ENCODE measurements at places on chromosomes 2 and 18.

DNA sequence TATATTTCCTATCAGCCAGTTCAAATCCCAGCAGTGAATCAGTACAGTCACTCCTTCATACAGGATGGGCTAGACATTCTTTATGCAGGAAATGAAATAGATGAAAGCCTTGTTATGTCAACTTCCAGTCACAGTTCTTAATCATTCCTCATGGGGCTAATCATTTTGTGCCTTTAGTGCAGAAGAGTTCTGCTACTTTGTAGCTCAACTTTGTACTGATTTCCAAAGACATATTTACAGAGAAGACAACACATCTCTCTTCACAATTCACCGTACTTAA lies 593.9 kb upstream of the NETO1 start:
- no peak for DNase-seq

GRCh38 chr2:109264595-109265328 lies 135.8 kb downstream of the SH3RF3 start:
- peak; percentile 77 for DNase-seq

DNA sequence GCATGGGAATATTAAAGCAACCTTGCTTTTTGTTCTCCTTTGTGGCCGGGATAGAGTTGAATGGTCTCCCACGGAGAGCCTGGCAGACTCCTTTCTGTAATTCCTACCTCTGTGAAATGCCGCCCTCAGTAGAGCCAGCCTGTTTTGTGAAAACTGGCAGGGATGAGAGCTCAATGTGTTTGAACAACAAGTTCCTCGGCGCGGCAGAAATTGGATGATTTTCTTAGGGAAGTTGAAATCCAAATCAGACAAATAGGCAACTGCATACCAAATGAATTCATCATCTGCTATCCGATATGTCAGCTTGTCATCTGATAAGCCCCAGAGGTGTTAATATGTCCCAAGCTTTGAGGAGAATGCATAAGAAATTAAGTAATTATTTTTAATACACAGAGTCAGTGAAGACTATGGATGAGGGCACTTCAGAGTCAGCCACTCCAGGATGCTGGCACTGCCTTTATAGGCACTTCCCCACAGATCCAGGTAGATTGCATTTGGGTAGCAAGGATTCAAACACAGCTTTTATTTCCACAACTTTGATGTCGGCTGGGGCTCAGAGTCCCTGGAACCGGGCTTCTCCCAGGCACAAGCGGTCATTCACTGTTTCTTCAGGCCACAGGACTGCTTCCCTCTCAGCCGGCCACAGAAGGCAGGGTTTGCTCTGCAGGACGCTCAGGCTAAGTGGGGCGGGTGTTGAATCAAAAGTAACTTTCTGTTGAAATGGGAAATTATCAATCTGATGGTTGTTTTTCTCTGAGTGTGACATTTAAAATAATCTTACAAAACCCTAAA lies 82.8 kb upstream of the REV1 start:
- DNase-seq, result no peak

GRCh38 chr18:22394428-22394827 lies 23.3 kb downstream of the CTAGE1 start:
- DNase-seq, result no peak

GRCh38 chr2:188308483-188308882 lies 16.8 kb downstream of the GULP1 start:
- DNase-seq, result no peak

DNA sequence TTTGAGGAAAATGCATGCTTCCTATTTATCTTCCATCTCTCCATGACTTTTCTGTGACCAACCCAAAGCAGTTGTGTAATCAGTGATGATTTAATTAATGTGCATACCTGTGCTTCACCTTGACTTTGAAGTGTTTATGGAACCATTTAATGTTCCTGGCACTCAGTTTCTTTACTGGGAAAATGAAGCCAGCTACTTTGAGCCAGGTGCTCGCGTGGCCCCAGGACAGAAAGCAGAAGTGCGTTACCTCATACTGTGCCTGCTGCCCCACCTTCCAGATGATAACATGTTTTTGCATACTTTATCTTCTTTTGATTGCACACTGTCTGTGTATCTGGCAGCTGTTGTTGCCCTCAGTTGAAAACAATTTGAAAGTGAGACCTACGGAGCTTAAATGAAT lies 61.3 kb downstream of the PMAIP1 start:
- DNase-seq, result no peak

DNA sequence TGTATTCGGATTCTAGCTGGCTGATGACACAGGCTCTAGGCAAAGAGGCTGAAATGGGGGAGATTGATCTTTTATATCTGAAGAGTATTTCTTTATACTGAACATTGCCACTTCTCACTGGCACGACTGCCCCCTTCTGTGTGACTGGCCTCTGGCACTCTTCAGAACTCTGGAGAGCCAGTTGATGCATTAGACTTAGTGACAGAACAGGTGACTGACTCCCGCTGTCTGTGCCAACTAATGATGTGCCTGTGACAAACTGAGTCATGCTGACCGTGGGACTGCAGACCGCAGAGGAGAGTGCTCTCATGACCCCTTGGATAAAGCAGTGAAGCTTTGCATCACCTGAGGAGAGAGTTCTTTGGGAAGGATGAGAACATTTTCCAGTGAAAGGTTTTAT lies 14.4 kb downstream of the MGAT5 start:
- no peak for DNase-seq

- DNase-seq, result peak; percentile 62
Observed at GRCh38 chr2:240981280-240981679, 17.1 kb upstream of the SNED1 start.

DNA sequence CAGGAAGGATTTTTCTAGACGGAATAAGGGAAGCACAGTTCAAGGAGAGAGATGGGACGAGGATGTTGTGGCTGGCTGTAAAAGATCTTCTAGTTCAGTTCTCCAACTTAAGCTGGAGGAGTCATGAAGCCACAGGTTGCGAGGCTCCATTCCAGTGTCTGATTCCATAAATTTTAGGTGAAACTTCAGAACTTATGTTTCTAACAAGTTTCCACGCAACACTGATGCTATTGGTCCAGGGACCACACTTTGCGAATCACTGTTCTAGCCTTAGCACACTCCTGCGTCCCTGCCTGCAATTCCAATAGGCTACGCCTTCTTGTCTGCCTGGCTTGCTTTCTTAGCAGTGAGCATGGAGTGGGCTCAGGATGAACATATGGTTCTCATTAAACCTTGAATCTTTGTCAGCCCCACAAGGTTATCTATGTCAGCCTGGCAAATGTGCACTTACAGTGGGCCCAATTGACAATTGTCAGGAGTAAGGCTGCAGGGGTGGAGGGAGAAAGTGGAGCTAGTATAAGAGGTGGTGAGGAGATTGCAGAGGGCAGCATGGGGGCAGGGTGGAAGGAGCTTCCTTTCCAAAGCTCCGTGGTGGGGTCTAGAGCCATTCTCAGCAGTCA lies 438.1 kb upstream of the ST6GAL2 start:
- DNase-seq, result no peak

- no peak for DNase-seq
Observed at GRCh38 chr2:20229322-20230113, 4.6 kb upstream of the SDC1 start.

- DNase-seq, result no peak
Observed at GRCh38 chr2:239321596-239322415, 79.0 kb downstream of the HDAC4 start.

GRCh38 chr2:70468878-70469277 lies 84.7 kb downstream of the TGFA start:
- DNase-seq, result no peak

DNA sequence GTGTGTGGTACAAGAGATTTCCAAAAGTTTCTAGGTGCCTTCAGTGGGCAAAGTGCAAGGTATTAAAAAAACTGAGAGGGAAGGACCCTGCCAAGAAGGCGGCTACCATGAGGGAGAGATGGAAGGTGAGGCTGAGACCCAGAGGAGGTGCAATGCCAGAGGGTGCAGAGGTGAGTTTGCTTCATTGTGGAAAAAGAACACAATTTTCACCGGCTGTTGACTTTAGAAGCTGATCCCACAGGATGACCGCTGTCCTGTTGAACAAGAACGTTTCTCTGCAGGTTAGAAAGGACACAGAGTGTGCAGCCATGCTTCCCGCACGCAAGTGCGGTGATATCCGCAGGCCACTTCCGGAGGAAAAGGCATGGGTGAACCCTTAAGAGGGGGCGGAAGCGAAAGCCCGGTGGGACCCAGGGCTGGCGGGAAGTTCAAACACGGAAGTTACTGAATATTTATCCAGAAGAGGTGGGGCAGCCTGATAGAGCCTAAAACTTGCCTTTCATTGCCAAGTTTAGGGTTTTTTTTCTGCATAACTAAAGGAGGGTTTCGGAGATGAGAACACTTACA lies 16.6 kb downstream of the SP110 start:
- DNase-seq, result no peak

DNA sequence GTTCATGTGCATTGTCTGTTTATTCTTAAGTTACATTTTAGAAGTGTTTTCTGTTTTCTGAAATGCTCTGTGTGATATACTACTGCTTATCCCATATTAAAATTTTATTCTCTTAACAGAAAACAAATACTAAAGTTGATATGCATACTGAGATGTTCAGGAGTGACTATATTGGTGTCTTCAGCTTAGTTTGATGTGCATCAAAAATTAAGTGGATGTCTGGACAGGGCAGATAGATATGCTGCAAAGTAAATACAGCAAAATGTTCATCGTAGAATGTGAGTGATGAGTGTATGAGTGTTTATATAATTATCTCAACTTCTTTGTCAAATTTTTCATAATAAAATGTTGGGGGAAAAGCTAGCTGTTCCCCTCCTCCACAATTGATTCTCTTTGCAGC lies 13.2 kb downstream of the VAPA start:
- DNase-seq, result no peak

DNA sequence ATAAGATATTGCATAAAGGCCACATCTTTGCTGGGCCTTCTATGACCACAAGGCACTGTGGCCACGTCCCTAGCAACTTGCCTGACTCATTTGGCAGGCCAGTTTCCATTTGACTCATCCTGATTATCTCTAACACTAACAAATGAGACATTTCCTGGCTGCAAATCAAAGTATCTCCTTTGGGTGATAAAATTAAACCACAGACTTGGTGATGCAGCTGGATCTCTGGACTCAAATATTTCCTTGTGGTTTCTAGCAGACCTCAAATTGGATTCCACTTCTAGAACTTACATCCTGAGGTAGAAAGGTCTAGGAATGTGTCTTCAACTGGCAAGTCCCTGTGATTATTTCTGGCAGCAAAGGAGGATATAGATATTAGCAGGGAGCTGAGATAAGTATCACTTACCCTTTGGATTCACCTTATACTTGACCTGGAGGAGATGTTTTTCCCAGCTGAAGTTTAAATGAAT lies 167.9 kb upstream of the NXPH2 start:
- peak; percentile 99 for DNase-seq

GRCh38 chr18:3901042-3901441 lies 451.1 kb downstream of the TGIF1 start:
- DNase-seq, result no peak

DNA sequence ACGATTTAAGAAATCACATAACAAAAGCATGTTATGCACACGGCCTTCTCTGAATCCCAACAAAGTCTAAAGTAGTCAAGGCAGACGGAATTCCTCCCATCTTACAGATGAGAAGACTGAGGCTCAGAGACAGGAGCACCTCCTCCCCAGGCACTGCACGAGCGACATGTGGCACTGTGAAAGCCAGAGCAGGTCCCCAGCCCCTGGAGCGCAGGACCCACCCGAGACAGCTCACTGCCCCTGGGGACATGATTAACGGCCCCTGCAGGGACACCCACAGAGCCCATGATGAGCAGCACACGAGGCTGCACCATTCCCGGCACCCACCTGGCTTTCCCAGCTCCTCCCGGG lies 53.6 kb downstream of the EIPR1 start:
- no peak for DNase-seq

- DNase-seq, result no peak
Observed at GRCh38 chr2:2328848-2329247, 2.2 kb downstream of the MYT1L start.

DNA sequence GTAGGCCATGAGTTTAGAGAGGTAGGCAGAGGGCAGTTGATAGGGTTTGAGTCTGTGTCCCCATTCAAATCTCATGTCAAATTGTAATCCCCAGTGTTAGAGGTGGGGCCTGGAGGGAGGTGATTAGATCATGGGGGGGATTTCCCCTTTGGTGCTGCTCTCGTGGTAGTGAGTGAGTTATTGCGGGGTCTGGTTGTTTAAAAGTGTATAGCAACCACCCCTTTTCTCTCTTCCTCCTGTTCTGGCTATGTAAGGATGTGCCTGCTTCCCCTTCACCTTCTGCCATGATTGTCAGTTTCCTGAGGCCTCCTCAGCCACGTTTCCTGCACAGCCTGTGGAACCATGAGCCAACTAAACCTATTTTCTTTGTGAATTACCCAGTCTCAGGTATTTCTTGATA lies 25.5 kb downstream of the MARCHF4 start:
- no peak for DNase-seq

- DNase-seq, result no peak
Observed at GRCh38 chr2:24815171-24815570, 21.9 kb downstream of the CENPO start.

DNA sequence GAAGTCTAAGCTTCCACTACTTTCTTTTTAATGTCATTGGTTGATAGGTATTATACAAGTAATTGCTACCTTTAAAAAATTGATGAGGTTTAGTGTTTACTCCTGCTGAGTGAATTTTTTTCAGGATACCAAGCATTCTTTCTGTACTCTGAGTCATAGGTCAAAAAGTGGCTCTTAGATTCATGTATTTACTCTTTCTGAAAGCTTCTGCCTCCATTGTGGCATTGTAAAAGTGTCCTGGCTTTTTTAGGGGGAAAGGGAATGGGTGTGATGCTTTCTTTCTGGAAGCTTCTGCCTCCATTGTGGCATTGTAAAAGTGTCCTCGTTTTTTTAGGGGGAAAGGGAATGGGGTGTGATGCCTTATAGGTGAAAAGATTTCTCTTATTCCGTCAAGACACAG lies 286.5 kb downstream of the LPIN1 start:
- DNase-seq, result no peak

GRCh38 chr2:103166456-103167324 lies 404.9 kb downstream of the TMEM182 start:
- DNase-seq, result no peak

DNA sequence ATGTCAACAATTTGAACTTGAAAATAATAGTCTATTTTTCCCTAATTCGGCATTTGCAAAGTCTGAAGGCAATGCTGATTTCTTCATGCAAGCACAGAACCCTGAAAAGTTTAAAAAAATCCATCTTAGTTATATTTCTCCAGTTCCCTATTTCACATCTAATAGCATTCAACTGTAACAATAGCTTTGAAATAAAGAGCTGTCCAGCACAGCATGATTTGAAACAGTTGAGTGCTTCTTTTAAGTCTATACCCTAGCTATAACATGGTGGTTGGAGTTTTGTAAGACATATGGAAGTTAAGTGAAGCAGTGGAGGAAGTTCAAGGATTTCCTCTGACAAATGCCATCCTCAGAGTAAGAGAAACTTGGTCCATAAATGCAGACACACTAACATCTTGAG lies 691.9 kb downstream of the ERBB4 start:
- no peak for DNase-seq

DNA sequence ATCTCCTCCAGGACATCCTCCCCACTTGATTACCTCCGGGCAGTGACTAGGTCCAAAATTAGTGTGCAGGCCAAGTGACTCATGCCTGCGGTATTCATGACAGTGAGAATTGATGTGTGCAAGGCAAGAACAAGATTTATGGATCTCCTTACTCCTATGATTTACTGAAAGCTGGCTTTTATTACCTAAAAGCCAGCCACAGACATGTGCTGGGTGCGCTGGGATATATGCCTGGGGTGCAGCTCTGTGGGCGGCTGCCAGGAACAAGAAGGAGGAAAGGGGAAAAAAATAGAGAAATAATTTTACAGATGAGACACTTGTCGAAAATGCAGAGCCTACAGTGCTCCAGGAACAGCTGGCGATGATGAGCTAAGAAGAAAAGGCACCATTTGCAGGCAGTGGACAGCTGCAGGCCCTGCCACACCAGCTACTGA lies 359.3 kb downstream of the CMPK2 start:
- peak; percentile 14 for DNase-seq

GRCh38 chr2:122885436-122885835 lies 1130.0 kb downstream of the TSN start:
- no peak for DNase-seq
